ENCODE measurements at places on chromosomes 7 and 10.
A peak's percentile ranks its signal among the peaks of the same experiment; 100 is the strongest.

DNA sequence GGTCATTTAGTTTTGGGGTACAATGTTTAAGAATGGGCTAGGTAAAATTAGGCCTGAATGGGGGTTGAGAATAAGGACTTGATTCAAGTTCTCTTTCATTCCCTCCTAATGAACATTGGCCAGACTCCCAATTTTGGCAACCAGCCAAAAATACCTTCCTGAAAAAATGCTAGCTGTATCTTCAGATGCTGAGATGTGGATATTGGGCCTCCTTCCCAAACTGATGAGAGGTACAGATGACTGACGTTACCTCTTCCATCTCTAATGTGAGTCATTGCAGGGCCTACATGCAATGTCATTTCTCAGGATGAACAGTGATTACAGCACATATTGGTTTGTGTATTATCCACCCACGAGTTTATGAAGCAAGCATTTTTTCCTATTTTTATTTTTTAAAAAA is 151.6 kb downstream of the SND1 start:
- no peak for DNase-seq

DNA sequence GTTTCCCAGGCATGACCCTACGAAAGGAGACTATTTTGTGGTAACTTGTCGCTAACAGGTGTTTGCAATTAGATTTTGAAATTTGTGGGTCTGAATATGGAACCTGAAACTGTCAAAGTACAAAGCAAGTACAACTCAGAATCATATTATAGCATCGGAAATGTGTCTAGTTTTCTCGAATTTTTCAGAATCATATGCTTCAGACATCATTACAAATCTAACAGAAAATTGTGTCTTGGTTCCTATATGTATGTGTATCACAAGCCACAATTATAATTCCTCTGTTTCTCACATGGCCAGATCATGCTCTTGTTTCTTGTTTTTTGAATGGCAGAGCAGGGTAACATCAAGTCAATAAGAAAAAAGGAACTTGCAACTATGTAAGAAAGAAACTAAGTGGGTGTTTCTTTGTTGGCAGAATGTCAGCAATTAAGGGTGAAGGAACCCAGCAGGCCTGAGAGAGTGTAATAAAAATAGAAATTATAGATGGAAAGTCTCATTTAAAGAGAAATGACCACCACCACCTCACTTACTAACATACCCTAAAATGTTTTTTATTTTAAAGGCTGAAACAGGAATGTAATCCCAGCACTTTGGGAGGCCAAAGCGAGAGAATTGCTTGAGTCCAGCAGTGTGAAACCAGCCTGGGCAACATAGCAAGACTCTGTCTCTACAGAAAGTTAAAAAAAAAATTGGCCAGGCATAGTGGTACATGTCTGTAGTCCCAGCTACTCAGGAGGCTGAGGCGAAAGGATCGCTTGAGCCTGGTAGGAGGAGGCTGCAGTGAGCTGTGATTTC is 51.3 kb downstream of the PRTFDC1 start:
- DNase-seq = no peak

DNA sequence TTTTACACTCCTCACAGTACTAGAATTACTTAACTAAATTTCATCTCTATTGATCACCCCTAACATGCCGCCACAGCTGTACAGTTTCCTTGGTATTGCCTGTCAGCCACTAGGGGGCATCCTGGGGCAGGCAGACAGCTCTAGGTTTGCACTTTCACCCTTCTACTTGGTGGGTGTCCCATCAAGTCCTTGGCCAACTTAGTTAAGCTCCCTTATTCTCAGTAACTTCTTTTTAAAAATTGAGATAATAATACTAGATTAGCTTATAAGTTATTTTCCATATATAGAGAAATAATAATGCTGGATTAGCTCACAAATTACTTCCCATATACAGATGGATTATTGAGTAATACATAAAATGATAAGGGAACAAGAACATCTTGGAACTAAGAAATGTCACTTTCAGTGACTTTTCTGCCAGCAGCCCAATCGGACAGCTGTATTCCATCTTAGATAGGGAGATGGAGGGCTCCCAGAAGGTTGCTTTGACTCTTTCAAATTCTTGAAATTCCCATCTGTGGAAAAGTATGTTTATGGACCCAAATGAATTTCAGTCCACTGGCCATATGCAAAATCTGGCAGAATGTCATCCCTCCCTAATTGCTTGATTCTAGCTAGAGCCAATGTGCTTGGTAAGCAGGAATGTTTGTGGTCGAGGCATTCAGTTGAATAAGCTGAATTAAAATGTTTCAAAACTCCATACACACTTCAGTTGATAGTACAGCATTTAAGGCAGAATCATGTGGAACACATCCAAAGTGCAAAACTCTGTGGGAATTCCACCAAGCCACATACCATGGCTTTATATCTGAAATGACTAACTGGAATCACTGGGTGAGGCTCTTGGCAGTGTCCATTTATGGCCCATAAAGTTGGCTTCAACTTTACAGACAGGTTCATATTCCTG is 309.7 kb downstream of the CSTF2T start:
- peak; percentile 16 for DNase-seq

DNA sequence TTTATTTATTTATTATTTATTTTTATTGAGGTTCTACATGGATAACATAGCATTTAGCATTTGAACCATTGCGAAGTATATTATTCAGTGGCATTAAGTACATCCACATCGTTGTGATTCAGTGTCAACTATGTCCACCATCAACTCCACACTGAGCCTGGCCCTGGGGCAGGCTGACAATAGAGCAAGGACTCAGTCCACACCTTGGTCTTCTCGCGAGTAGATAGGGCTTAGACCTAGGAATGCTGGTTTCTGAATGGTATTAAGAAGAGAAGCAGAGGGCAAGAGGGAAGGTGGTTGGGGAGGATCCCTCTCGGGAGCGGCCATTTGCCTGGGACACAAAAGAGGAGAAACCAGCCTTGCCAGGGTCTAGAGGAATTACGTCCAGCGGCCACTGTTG is 599.2 kb upstream of the MGMT start:
- DNase-seq = no peak

DNA sequence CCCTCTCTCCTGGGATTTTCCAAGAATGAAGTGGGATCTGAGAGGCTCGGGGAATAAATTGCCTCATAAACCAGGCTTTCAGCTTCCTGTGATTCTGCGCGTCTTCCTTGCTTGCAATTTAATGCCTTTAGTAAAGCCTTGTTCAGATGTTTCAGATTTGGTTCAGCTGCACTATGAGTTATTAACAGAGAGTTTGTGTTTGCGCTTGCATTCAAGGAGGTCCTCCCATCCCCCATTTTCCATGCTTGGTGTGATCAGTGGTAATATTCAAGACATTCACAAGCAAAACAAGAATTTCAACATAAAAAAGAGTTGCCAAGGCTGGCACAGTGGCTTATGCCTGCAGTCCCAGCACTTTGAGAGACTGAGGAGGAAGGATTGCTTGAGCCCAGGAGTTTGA is 1068.9 kb downstream of the TYW1 start:
- DNase-seq = no peak

GRCh38 chr10:88417387-88418030 is 165.6 kb downstream of the RNLS start:
- no peak for DNase-seq
